ENCODE measurements at places on chromosomes 4 and X.

GRCh38 chrX:136639506-136640176 lies 8.3 kb upstream of the CD40LG start:
- DNase-seq = no peak

GRCh38 chr4:7294176-7294756 lies 101.9 kb downstream of the SORCS2 start:
- no peak for DNase-seq

- no peak for DNase-seq
Observed at GRCh38 chr4:5124876-5125275, 73.6 kb downstream of the STK32B start.

GRCh38 chrX:76454456-76454927 lies 27.0 kb downstream of the MAGEE1 start:
- DNase-seq = peak; percentile 32

DNA sequence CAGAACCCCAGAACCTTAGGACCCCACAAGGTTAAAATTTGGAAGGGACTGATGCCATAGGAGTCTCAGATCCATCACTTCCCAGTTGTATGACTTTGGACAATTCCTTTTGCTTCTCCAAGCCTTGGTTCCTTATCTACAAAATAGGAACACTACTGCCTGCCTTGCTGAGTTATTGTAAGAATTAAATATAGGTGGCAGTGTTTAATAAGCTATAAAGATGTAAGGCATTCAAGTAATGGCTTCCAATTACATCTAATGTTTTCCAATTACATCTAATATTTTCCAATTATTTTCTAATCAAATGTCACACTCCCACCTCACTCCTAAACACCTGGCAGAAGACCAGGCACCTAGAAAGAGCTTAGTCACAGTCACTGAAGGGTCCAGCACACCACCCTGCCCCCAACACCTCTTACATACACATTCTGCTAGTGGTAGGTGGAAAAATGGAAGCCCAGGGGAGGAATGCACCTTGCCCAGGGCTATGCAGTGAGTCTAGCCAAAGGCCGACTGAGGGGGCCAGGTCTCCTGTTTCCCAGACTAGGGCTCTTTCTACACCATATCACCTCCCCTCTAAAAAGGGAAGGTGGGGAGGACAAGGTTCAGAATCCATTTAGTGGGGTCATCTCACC lies 24.5 kb upstream of the KDM5C start:
- DNase-seq = no peak

- DNase-seq = no peak
Observed at GRCh38 chrX:39381422-39381821, 580.2 kb downstream of the MID1IP1 start.

DNA sequence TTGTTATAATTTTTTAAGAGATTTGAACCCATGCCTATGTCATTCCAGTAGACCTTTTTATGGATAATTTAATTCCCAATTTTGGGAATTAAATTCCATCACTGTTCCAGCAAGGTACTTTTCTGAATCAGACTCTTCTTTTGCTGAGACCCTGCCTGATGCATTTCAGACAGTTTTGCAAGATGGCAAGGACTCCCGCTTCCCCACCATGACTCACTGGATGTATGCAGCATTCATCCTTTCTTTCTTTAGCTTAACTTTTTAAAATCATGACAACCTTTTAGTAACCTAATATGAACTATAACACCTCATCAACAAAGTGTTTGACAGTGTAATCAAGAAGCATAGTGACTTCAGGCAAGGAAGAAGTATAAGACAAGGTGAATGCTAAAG lies 178.1 kb upstream of the LEF1 start:
- DNase-seq = peak; percentile 10

GRCh38 chr4:53804719-53805118 lies 213.4 kb upstream of the LNX1 start:
- DNase-seq = peak; percentile 40

GRCh38 chr4:20284990-20285389 lies 33.3 kb downstream of the SLIT2 start:
- peak; percentile 95 for DNase-seq

DNA sequence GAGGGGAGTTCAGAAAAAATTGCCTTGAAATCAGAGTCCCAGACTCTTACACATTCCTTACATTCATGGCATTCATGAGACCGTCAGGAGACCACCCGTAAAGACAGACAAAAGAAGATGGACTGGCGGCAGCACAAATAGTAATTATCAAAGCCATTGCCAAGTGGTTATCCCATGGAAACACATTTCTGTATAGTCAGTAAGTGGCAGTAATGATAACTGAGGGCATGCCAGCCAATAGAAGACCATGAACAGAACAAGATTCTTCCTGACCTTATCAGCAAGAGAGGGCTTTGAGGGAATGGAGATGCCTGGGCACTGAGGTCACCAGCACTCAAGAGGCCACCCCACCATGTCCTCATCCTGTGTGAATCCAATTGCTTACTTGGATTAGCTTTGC lies 121.7 kb upstream of the HCCS start:
- DNase-seq = peak; percentile 31

DNA sequence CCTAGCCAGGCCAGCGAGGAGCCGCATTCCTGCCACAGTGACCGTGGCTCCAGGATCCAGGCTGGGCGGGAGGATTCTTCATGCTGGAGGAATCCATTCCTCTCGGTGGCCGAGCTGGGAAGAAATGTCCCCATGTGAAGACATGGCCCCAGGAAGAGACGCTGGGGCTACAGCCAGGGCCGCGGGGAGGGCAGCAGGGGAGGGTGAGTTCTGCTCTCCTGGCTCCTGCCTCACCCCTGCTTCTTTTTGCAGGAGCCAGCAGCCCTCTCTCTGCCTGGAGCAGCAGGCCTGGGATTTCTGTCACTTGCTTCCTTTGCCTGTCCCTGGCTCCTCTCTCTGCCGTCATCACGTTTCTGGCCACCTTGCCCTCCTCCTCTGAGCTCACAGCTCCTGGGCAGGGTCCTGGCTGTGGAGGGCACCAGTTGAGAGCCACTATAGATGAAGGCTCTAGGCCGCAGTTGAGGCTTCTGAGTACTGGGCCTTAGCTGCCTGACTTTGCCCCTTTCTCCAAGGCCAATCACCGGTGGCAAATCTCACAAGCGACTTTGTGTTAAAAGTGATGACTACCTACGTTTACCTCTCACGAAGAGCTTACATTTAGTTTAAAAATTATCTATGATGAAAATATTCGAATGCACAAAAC lies 48.3 kb downstream of the ENPP6 start:
- DNase-seq = no peak

DNA sequence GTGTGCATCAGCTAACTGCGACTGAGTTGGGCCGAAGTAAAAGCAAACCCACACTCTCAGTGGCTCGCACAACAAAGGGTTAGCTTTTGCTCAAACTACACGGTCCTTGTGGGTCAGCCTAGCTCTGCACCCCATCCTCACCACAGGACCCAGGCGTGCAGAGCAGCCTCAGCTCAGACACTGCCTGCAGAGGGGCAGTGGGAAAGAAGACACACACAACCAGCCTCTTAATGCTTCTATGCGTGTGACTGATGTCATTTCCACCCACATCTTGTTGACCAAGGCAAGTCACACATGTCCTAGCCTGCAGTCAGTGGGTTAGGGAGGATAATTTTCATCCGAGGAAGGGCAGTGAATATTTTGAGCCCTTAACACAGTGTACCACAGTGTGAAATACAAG lies 40.5 kb downstream of the HMGB2 start:
- no peak for DNase-seq

DNA sequence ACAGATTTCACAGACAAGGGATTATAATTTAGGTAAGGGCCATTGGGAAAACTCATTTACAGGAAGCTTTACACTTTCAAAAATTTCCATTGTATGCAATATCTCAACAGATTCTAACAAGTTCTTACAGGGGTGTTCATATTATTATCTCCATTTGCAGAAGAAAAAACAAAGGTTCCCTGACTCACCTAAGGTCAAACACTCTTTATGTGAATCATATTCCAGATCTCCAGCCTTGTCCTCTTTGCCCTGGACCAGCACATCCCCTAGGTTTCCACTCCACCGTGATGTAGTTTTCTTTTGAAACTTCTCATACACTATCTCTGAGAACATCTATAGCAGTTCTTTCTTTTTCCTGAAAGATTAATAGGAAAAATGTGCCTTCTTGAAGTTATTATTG lies 96.4 kb upstream of the HS3ST1 start:
- DNase-seq = no peak

GRCh38 chrX:16711893-16712547 lies 449 bp downstream of the CTPS2 start:
- DNase-seq = no peak

GRCh38 chr4:2792396-2792710 lies 532 bp upstream of the SH3BP2 start:
- no peak for DNase-seq

GRCh38 chr4:38452009-38452408 lies 212.0 kb upstream of the KLF3 start:
- no peak for DNase-seq

DNA sequence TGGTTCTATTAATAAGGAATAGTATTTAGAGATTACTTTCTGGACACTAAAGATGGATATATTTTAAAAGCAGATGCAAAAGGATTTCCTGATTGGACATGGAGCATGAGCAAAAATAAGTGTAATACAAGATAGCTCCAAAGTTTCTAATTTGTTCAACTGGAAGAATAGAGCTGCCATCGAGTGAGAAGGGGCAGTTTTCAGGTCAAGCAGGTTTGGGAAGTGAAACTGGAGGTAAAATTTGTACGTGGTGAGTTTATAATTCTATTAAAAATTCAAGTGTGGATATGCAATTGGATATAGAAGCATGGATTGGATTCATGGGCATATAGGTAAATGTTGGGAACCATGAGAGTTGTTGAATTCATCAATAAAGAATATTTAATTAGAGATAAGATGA lies 31.8 kb downstream of the PRDM8 start:
- no peak for DNase-seq

DNA sequence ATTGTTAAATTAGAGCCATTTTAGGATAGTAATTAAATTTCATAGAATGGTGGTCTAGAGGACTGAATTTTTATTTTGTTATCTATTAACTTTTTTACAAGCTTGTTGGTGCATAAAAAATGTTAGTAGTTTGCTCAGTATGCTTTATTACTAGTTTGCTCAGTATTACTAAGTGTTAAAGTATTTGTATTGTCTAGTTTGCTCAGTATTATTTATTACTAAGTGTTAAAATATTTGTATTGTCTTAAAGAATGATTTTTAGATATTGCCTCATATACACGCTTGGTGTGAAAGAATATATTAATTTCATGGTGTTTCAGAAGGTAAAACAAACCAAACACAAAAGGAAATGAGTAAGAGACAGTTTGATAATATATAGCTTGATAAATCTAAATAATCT lies 268.4 kb upstream of the MAGEB18 start:
- peak; percentile 66 for DNase-seq

GRCh38 chrX:15790769-15791290 lies 546 bp downstream of the ZRSR2 start:
- peak; percentile 46 for DNase-seq

Measured in kidney tubule cell (primary cell).